Skin of body (tissue), 3 donors: ENCODE measurements at places on chromosomes 7 and 10. TPM values are rescaled to one million over a fixed set of nuclear protein-coding genes. Genes with fewer than 3 reads are reported as not detected.
A peak's percentile ranks its signal among the peaks of the same experiment; 100 is the strongest.

GRCh38 chr7:3753868-3754267 is 452.8 kb downstream of the SDK1 start:
- peak; percentile 41 for DNase-seq

DNA sequence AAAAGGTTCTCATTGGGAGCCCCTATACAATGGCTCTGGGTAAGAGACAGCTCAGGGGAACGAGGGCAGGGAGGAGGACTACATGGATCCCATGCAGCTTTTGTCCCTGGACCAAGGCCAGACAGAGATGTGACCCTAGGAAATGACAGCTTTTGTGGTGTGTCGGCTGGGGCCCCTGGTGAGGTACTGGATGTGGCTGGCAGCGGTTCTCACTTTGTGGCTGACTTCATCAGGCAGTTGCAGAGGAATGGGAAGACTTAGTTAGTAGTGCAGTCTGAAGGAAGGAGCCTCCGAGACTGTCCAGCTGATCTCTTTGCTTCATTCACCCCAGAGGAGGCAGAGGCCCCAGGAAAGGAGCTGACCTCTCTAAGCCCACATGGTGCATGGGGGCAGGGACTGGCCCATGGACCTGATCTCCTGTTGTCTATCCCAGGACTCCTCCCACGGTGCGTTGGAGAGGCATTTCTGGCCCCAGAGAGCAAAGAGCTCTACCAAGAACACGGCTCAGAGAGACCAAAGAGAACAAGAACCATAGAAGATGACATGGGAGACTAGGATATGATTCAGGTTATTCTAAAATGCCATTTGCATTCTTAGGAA is 202.9 kb downstream of the RPS24 start:
- no peak for DNase-seq

- DNase-seq: no peak
These were observed 36.2 kb downstream of the HIP1 start for GRCh38 chr7:75702515-75702914.

DNA sequence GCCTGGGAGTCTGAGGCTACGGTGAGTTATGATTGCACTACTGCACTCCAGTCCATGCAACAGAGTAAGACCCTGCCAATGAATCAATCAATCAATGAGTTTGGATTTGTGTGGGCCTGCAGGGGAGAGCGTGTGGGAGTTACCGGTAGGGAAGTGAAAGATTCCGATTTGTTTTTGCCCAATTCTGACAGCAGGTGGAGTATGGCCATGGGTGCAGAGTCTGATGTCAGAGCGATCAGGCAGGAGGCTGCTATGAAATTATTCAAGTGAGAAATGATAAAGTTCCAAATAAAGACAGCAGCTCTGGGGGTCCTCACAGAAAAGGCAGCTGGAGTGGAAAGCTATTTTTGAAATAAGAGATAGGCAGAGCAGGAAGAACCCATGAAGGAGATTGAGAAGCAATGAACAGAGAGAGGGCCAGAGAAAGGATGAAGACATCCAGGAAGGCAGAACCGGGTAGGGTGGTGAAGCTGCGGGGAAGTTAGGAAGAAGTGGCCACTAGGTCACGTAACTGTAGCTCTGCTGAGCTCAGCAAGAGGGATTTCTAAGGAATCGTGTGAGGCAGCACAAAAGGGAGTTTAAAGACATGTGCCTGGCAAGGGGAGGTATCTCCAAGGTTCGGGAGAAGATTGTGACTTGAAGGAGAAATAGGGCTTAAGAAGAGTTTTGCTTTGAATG is 93.7 kb upstream of the NMT2 start:
- DNase-seq: peak; percentile 49

DNA sequence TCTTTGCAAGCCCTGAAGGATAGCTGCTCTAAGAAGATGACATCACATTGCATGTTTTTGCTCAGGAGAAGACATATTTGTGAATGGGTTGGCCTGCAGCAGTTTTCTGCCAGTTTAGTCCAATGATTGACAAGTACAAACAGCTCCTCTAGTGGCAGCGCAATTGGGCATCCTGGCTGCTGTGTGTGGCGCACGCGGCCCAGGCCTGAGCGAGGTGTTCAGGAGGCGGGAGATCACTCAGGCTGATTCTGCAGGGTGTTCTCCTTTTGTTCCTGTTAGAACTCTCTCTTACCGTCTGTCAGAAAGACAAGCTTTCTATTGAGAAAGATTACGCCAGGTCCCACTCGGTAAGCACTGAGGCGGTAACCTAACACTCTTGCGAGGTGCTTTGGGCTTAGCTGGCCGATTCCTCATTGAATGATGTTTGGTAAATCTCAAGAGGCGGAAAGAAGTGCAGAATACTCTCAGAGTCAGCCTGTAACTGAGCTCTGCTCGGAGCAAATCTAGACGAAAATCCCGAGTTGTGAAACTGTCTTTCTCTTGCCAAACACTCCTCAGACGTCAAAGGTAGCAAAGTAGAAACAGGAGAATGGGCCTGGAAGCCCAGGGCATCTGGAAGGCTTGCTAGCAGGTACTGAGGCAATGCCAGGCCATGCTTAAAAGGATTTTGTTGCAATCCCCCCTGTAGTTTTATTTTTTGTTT is 219.2 kb upstream of the BMPER start:
- no peak for DNase-seq

- DNase-seq: no peak
These were observed 35.2 kb upstream of the EBLN1 start for GRCh38 chr10:22252801-22253579.

GRCh38 chr10:88039496-88040200 is 176.2 kb downstream of the PTEN start:
- DNase-seq: no peak

Gene SEPTIN7
- 233 TPM for total RNA-seq

Gene IRF5
- 4.2 TPM for total RNA-seq

Gene SPOCK2
- 0.79 TPM for total RNA-seq

Gene PVRIG
- not detected for total RNA-seq

Gene TFEC
- total RNA-seq: 2.2 TPM

Gene CDHR3
- 7.9 TPM for total RNA-seq

Gene CPVL
- 12.6 TPM for total RNA-seq
